ENCODE measurements at places on chromosomes 3 and 15.

DNA sequence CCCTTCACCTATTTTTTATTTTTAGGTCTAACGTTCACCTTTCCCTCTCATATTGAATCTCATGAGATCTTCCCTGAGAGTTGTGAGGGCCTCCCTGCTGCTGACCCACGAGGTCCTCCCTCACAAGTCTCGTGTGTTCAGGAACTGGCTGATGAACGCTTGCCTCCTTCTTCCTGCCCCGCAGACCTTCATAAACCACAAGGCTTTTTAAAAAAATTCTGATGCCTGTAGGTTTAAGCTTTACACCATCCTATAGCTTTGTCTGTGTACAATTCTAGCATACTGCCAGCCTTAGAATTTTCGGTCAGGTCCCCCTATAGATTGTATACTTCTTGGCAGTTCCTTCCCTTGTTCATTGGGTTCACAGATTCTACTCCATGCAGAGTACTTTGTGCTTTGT is 50.5 kb downstream of the CHST2 start:
- no peak for DNase-seq

DNA sequence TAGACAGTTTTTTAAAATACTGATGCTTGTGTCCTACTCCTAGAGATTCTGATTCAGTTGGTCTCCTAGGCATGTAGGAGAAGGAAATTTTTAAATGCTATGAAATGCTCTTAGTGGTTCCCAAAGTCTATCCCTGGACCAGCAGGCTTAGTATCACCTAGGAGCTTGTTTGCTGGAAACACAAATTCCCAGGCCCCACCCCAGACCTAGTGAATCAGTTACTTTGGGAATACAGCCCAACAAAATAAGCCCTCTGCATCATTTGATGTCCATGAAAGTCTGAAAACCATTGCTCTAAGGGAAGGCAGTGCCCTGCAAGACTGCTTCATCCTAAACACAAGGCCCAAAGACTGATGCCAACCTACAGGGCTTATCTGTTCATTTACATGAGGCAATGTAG is 36.3 kb downstream of the CCNL1 start:
- no peak for DNase-seq

DNA sequence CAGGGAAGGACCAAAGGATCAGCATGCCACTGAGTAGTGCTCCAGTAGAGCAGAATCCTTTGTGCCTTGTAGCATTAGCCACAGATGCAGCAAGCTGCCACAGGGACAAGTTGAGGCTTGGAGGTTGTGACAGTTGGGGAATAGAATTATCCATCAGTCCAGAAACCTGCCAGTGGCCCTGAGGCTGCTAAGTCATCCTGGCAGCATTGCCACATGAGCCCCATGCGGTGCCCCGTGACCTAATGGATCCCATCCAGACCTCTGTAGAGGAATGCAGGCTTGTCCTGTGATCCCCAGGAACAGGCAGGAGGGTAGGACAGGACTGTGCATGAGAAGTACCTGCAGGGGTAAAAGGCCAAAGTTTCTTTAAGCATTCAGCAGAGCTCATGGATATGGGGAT is 51.7 kb downstream of the BOC start:
- DNase-seq = no peak

GRCh38 chr3:168989396-168989795 is 674.1 kb downstream of the MECOM start:
- no peak for DNase-seq

- no peak for DNase-seq
These were observed 6.2 kb upstream of the RBMS3 start for GRCh38 chr3:29274667-29275066.

GRCh38 chr15:23069496-23070166 is 30.3 kb upstream of the TUBGCP5 start:
- DNase-seq = no peak

- DNase-seq = no peak
These were observed 12.2 kb downstream of the XIRP1 start for GRCh38 chr3:39180183-39180545.

GRCh38 chr15:38145651-38146111 is 107.0 kb upstream of the SPRED1 start:
- peak; percentile 8 for DNase-seq

DNA sequence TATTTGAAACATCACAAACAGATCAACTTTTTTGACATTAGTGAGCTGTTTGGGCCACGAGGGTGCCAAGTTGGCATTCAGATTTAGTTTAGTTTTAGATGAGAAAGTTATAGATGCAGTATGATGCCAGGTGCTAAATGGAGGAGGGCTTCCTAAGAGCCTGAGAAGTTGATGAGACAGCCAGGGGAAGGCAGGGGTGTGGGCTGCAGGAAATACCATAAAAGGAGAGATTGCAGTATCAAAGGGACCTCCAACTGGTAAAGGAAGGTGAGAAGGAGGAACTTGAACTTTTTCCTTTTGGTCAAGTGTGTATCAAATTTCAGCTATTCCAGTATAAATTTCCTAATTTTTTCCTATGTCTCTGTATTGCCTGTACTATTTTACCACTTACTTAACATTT is 2.0 kb upstream of the TNIK start:
- DNase-seq = no peak

DNA sequence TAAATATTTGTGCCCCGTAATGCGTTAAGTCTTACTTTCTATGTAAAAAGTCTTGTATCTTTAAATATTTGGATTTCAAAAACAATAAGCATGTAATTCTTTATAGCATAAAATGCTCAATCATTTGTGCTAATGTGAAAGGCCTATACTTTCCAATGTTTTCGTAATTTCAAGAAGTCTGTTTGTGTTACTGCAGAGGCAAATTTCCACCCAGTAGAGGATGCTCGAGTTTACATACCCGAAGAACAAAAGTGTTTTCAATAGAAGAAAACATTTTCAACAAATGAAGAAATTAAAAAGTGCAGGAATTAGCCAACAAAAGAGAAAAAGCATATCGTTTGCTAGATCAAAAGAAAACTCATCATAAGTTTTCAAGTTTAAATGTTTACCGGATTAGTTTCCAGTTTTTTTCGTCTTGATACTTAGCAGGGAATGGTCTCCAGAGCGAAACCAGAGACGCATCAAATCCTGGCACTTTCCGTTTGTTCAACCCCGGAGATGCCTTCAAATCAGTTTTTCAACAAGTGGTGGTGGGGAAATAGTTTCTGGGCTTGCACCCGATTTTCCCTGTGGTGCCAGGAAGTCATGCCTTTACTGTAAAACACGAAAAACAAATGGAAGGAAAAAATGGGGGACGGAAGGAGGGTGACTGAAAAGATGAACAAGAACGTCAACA is 1.0 kb downstream of the CGGBP1 start:
- peak; percentile 13 for DNase-seq

- no peak for DNase-seq
These were observed 235.7 kb downstream of the SATB1 start for GRCh38 chr3:18189282-18190050.

GRCh38 chr15:99090938-99091337 is 13.9 kb upstream of the SYNM start:
- no peak for DNase-seq

- DNase-seq = no peak
These were observed 145.2 kb downstream of the TAFA4 start for GRCh38 chr3:68787106-68787626.

- no peak for DNase-seq
These were observed 240.0 kb downstream of the THRB start for GRCh38 chr3:24254649-24255048.

GRCh38 chr15:70451821-70452653 is 311.3 kb downstream of the UACA start:
- no peak for DNase-seq

- DNase-seq = no peak
These were observed 47.0 kb upstream of the TFG start for GRCh38 chr3:100662113-100662823.

GRCh38 chr3:157418104-157418503 is 18.5 kb upstream of the PTX3 start:
- no peak for DNase-seq

DNA sequence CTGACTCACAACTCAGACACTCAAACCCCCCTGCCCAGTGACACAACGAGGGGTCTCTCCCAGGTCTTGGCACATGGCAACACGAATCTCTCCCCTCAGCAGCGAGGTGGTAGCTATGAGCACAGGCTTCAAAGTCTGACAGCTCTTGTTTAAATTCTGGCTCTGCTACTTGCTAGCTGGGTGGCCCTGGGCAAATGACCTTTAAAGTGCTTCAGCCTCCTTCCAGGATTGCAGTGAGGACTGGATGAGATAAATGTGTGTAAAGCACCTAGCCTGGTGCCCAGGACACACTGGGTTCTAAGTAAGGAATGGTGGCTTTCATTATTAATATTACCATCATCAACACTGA is 23.2 kb upstream of the ANPEP start:
- no peak for DNase-seq

DNA sequence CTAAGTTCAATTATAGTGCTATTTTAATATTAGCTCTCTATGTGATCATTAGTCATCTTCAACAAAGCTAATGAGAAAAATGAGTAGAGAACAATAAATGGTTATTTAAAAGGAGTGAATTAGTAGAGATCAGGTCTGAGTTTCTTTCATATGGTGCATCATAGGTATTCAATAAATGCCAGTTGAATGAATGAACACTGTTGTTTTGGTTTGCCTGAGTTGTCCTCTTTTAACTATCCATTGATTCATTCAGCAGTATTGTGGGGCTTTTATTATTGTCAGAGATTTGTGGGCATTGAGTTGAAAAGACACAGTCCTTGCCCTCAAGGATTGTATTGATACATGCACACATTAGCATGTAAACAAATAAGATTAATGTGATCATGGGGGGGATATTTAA is 88.2 kb downstream of the AGBL1 start:
- DNase-seq = no peak

- no peak for DNase-seq
These were observed 167.8 kb downstream of the MYRIP start for GRCh38 chr3:39977058-39977794.

- no peak for DNase-seq
These were observed 509.0 kb upstream of the NECTIN3 start for GRCh38 chr3:110562621-110563020.

DNA sequence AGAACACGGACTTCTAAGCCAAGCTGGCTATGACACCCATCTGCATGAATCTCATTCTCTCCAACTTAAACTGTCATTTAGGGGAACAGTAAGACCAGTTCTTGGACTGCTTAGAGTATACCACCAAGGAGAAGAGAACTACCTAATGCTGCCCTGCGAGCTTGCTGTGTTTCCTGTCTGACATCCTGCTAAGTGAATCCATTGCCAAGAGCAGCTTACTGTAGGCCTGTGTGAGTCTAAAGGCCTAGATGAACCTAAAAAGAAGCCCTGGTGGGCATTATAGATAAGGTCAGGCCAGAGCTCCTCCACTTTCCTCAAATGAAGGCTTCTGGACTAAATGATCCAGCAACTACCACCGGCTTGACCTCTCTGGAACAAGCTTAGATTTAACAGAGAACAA is 15.0 kb downstream of the LZTFL1 start:
- DNase-seq = no peak

- no peak for DNase-seq
These were observed 18.8 kb downstream of the THAP10 start for GRCh38 chr15:70873232-70874054.

- no peak for DNase-seq
These were observed 1.6 kb upstream of the SATB1 start for GRCh38 chr3:18426597-18427193.

DNA sequence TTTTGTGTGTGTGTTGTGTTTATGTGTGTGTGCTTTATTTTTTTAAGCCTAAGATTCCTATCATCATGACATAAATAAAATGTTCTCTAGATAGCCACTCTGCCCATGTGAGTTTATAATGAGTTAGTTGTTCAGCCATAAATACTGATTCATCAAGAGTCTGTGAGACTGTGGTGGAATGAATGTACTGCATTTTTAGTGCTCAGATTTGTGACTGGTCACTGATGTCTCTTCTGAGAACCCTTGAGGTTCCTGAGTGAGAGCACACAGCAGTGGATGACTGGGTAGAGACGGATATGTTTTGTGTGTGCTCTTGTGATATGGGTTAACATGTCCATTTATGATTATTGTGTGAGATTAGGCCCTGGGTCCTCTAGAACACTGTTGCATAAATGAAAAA is 51.2 kb downstream of the SETD5 start:
- DNase-seq = no peak

DNA sequence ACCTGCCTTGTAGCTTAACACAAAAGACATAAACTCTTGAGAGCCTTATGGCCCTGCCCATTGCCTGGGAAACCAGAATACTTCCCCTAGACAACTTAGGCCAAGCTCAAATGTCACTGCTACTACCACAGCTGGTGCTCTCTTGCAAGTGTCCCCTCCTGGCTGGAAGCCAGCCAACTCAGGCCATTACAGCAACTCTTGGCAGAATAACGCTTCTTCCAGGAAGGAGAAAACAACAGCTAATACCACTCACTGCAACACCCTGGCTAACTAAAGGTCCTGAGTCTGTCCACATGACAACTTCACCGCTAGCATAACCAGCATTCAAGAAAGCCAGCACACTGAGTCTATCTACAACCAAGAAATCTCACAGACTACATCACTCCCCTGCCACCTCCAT is 5.1 kb upstream of the B4GALT4 start:
- DNase-seq = no peak

GRCh38 chr15:33888176-33888575 is 80.1 kb upstream of the CHRM5 start:
- DNase-seq = no peak

GRCh38 chr15:73284090-73284716 is 84.6 kb downstream of the HCN4 start:
- DNase-seq = no peak

- no peak for DNase-seq
These were observed 69.1 kb upstream of the SEC13 start for GRCh38 chr3:10389995-10390394.

- DNase-seq = no peak
These were observed 36.2 kb downstream of the GABRB3 start for GRCh38 chr15:26736502-26737248.

- no peak for DNase-seq
These were observed 60.2 kb downstream of the SCN5A start for GRCh38 chr3:38588995-38589937.

DNA sequence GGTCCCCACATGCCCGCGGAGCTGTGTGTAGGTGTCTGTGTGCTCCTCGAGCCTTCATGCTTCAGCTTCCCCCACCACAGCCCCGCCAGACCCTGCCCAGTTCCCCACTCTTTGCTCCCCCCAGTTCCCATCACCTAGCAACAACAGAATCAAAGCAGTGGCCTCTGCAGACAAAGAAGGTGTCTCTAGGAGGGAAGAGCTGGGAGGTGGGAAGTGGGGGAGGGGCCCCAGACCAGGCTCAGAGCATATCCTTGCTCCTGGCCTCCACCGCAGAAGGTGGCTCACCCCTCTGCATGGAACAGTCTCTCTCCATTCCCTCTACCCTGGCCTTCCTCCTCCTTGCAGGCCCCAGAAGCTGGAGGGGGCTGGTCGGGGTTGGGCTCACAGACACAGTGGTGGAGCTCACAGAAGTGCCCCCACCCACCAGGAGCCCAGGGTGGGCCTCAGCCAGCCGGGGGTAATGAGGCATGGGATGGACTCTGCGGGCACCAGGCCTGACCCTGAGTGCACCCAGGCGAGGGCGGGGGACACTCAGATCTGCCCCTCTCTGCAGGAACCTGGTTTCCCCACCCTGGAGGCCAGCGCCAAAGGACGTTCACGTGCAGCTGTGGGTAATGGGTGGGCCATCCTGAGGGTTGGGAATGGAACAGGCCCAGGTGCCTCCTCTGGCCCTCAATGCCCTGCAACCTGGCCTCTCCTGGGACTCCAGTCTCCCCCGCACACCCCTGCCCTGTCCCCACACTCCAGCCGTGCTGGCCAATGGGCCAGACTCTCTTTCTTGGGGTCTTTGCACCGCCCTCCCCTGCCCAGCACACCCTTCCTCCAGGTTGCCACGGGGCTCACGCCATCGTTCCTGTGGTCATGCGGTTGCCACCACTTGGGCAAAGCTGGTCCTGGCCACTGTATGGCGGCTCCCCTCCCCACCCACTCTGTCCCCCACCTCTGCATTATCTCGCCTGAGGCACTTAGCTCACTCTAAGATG is 53.4 kb downstream of the TPRA1 start:
- DNase-seq = no peak

Data from putamen (tissue), 1 donor.